ENCODE measurements at places on chromosomes 13 and 19. TPM values are rescaled to one million over a fixed set of nuclear protein-coding genes. Genes with fewer than 3 reads are reported as not detected.
A peak's percentile ranks its signal among the peaks of the same experiment; 100 is the strongest.

DNA sequence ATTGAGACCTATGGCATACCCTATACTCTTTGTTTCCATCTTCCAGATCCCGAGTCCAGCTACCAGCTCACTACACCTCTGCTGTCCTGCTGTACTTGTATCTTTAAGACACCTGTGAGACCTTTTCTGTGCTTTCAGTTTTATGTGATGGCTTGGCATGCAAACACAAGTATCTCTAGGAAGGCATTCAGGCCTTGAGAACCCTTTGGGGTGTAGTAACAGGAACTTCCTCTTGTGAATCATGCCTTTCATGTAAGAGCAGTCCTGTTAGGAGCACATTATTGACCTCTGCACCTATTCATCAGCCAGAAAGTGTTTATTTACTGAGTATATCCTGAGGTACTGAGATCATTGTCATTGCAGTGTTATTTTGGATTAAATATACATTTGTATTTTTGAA lies 87.0 kb upstream of the HTR2A start:
- DNase-seq, result no peak

GRCh38 chr19:48571378-48572162 lies 19.6 kb downstream of the SULT2B1 start:
- no peak for DNase-seq

DNA sequence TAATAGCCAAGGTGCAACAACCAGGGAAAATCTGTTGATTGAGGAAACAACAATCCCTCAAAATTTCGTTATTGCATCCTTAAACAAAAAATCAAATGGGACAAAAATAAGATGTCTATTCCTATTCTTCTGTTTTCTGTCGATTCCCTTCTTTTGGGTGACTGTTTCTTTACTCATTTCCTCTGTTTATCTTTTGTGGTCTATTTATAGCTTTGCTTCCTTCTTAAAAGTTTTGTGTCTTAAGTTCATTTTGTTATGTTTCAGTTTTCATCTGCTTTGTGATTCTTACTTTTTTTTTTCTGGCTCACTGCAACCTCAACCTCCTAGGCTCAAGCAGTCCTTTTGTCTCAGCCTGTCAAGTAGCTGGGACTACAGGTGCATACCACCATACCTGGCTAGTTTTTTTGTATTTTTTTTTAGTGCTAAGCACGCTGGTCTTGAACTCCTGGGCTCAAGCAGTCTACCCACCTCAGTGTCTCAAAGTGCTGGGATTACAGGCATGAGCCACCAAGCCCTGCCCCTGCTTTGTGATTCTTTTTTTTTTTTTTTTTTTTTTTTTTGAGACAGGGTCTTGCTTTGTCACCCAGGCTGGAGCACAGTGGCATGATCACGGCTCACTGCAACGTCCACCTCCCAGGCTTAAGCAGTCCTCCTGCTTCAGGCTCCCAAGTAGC lies 10.4 kb downstream of the ZNF146 start:
- no peak for DNase-seq

DNA sequence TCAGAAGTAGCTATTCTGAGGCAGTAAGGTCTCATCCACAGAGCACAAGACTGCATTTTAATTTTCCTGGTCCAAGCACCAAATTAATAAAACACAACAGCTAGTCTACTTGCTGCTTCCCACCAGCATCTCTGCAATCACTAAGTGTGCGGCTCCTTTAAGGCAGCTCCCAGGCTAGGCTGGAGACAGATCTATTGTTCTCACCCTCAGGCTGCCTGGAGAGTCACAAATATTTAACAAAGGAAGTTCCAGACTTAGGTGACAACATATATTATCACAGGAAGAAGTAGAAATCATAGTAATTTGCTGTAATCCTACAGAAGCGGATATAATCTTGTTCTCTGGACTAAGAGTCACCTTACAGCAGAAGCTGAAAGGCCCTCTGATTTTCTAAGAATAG lies 2.2 kb upstream of the EID2 start:
- no peak for DNase-seq

DNA sequence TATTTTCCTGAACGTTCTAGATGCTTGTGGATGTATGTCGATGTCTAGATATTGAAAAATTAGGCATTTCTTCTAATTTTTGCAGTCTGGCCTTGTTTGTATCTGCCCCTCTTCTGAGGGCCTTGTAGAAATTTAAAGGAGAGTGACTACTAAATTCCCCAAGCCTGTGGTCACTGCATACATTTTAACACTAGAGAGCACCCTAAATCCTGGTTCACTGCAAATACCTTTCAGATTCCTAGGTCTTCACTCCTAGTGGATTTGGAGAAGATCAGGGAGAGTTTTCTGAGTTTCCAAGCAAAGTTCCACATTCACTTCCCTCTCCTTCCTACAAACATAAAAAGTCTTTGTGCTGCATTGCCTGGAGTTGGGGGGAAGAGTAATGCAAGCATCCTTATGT lies 1272.5 kb downstream of the OLFM4 start:
- DNase-seq, result no peak

GRCh38 chr13:82947191-82947621 lies 935.1 kb downstream of the SLITRK1 start:
- no peak for DNase-seq

DNA sequence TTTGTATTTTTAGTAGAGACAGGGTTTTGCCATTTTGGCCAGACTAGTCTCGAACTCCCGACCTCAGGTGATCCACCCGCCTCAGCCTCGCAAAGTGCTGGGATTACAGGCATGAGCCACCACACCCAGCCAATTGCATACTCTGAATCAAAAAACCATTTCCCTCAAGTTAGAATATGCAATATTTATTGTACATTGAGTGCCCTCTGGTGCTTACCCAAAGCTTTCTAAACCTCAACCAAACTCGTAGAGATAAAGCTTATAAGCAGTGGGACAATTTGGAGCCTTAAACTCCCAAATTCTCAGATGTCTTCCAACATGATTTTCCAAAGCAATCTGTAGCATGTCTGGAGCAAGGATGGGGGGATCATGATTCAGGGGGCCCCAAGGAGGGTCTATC lies 22.4 kb downstream of the RFXAP start:
- DNase-seq, result no peak

- no peak for DNase-seq
Observed at GRCh38 chr19:35141837-35142605, 1.0 kb upstream of the FXYD7 start.

GRCh38 chr13:50303963-50304721 lies 288.9 kb downstream of the KCNRG start:
- DNase-seq, result no peak

DNA sequence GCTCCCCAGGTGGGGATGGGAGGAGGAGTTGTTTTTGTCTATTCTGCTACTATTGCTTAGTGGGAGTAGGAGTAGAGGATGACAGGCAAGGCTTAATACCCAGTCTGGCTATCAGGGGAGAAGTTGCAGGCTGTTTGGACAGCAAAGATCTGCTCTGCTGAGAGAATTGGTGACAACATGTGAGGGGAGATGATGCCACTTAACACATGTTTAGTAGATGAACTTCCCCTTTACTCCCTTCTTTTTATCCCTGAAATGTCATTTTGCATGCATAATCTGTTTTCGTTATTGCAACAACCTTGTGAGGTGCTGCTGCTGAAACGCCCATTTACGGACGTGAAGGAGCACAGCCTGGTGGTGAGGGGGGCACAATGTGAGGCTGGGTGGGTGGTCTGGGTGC lies 3.0 kb upstream of the CYP4F12 start:
- DNase-seq, result no peak

DNA sequence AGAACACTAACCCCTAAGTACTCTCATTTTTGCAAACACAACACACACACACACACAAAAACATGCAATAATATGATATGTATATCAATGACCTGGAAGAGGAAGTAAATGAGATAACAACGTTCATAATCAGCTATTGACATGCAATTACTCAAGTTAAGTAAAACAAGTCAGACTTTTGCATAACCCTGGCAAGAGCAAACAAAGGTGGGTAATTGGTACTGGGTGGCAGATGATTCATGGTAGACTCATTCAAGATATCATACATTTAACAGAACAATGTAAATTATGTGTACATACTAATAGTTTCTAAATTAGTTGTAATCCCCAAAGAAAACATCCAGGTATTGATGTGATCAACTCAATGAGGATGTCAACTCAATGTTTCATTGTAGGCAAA lies 508.8 kb downstream of the DACH1 start:
- no peak for DNase-seq

DNA sequence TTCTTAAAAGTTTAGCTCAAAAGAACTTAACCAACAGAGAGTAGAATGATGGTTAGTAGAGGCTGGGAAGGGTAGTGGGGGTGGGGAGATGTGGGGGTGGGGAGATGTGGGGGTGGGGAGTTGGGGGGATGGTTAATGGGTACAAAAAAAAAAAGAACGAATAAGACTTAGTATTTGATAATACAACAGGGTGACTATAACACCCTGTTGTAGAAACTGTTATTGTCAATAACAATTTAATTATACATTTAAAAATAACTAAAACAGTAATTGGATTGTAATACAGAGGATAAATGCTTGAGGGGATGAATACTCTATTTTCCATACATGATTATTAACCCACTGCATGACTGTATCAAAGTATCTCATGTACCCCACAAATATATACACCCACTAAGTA lies 91.1 kb downstream of the ZC3H13 start:
- DNase-seq, result no peak

- DNase-seq, result peak; percentile 66
Observed at GRCh38 chr19:18418483-18419194, 559 bp upstream of the SSBP4 start.

GRCh38 chr13:36323951-36324566 lies 22.1 kb downstream of the SPART start:
- no peak for DNase-seq

DNA sequence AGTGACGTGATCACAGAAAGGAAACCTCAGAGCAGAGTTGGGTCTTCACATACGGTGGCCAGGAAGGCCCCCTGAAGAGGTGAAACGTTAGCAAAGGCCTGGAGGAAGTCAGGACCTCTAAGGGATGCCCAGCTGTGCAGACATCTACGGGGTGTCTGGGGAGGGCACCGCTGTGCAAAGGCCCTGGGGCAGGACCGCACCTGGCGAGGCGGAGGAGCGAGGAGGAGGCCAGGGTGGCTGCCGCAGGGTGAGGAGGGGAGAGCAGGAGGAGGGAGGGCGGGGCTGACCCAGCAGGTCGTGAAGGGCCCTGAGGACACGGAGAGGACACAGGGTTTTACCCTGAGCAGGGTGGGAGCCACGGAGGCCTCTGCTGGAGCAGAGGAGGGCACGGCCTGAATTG lies 11.8 kb upstream of the MADCAM1 start:
- no peak for DNase-seq

- no peak for DNase-seq
Observed at GRCh38 chr13:44578067-44578400, 1.9 kb upstream of the TSC22D1 start.

DNA sequence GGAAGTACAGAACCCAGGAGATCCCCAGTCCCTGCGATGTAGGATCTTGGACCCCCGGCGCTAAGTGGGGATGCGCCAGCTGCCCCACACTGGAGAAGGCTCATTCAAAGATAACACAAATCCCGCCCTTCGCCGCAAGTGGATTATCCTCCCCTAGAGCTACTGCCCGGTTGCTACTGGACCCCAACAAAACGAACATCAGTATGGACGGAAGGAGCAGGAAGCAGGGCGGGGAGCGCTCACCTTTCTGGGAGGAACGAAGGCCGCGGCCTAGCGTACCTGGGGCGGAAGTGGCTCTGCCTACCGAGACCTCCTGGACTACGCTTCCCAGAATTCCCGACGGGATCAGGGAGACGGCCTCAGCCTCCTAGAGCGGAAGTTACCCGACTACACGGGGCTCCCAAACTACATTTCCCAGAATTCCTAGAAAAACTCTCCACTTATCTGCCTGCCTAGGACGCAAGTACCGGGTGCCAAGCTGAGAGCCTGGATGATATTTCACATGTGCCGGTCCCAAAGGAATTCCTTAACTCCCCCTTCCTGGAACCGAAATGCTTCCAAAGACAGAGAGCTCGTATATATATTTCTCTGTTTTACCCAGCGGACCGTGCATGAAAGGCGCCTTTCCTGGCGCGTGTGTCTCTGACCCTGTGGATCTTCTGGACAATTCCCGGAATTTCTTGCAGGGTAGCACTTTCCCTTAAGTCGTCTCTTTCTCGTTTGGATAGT lies at the start of gene ZNF112:
Gene ZNF112, minus strand, starts transcription at position 298 of the 729 bp plus-strand sequence. CDS start 16,141 bp downstream, outside the sequence.
- DNase-seq, result peak; percentile 89

GRCh38 chr13:48192411-48192935 lies 40.5 kb upstream of the ITM2B start:
- DNase-seq, result no peak

DNA sequence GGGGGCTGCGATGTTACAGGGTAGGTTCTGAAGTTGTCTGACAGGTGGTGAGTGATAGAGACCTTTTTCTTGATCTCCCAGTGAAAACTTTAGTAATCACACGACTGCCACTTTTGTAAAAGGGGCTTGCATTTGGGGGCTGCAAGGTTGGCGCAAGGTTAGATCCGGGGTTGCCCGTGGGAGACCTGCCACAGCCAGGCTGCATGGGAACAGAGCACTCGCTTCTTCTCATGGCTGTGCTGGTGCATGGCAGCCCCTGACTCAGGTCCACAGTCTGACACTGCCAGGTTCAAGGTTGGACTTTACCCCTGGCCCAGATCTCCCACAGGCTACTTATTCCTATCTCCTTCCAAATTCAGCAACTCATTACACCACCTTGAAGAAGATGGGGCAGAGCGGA lies 1190.4 kb downstream of the UQCRFS1 start:
- DNase-seq, result no peak

GRCh38 chr19:40671404-40671803 lies 19.0 kb downstream of the NUMBL start:
- DNase-seq, result no peak

GRCh38 chr19:36051637-36052036 lies 2.4 kb downstream of the THAP8 start:
- DNase-seq, result no peak

DNA sequence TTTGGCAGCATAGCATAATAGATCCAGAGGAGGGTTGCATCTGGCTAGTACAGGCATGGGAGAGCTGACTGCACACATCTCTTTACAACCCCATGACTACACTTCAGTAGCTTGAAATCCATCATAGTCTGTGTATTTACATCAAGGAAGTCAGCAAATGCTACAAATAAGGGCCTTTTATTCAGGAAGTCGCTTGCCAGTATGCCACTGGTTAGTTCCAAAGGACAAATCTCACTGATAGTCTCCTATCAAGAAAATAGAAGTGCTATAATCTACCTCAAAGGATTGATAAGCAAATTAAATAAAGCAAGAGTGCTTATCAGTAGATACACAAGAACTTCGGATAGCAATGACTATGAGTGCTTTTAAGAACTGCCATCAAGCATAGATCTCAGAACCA lies 112.7 kb downstream of the KLF12 start:
- no peak for DNase-seq

GRCh38 chr13:23504180-23504579 lies 66.0 kb upstream of the TNFRSF19 start:
- no peak for DNase-seq

Gene CEACAM20
- total RNA-seq, result 2.9 TPM

Gene GRK1
- 0.07 TPM for total RNA-seq

Gene WASF3
- total RNA-seq, result 37.5 TPM

Gene PTGIR
- 0.51 TPM for total RNA-seq

Gene LRFN3
- 15.6 TPM for total RNA-seq

Gene ZNF112
- total RNA-seq, result 23.2 TPM

Gene CEACAM7
- total RNA-seq, result 0.49 TPM

Gene PSG7
- total RNA-seq, result not detected

Gene CDC42EP5
- total RNA-seq, result 5.9 TPM

Gene SYCN
- not detected for total RNA-seq

Gene CERS1
- not detected for total RNA-seq

Gene RAB20
- 7.4 TPM for total RNA-seq
